ENCODE measurements at places on chromosomes 16 and 17.

- DNase-seq: peak; percentile 91
These were observed 126.9 kb downstream of the PARN start for GRCh38 chr16:14502932-14503741.

DNA sequence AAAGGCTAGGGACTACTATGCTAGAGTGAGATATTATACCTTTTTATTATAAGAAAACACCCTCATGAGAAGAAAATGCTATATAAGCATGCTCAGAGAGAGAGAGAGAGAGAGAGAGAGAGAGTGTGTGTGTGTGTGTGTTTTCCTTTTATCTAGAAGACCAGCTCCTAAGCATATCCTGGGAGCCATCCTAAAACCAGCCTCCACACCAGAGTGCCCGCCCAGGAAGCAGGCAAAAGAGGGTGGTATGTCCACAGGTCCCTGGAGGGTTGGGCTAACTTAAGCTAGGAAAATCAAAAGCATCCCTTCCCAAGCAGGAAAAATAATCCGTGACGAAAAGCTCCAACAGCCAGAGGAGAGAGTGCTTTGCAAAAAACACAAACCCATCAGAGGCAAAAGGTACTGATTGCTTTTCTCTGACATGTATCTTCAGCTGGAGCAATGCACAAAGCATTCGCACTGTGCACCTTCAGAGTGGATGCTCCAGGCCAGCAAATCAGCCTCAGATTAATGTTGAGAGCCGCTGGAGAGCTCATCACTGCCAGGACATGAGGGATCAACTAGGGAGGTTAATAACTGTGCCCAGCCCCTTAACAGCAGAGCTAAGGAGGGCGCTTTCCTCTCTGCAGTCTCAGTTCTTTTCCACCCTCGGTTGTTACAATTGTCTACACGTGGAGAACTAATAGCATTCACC is 125.1 kb downstream of the SLC39A11 start:
- no peak for DNase-seq

DNA sequence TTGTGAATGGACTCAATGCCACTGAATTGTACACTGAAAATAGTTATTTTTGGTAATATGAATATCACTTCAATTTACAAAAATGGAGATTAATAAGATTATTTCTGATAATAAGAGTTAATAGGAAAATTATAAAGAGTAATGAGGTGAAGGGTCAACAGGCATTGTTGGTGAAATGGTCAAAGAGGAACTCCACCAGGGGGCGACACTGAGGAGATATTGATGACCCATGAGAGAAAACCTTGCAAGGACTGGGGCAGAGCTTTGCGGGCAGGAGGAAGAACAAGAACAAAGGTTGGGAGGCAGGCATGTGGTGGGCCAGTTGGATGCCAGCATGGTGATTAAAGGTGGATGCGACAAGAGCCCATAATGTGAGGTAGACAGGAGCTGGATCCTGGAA is 74.0 kb upstream of the XYLT1 start:
- no peak for DNase-seq

DNA sequence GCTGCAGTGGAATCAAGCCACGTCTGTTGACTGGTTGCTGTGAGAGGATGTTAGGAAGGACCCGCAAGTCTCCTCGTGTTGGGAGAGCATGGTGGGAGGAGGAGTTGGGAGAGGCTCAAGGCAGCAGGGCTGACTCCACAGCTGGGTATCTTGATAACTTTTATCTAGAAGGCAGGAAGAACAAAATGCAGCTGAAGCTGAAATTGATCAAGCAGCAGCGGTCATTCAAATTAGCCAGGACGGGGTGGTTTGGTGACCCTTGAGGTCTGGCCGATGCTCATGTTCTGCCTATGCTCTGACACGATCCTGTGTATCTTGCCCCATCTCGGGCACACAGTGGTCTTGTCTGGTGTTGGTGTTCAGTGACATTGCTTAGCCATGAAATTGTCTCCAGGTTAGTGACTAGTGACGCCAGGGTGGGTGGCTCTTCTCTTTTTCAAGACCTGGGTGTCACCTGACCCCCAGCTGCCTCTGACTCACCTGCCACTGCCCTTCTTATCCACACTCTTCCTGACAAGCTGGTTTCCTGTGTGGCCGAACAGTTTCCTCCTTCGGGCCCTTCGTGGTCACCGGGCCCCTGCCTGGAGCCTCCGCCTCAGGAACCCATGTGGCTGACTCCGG is 19.1 kb downstream of the NPTX1 start:
- DNase-seq: no peak

- DNase-seq: no peak
These were observed 11.9 kb downstream of the CES3 start for GRCh38 chr16:66972983-66973382.

DNA sequence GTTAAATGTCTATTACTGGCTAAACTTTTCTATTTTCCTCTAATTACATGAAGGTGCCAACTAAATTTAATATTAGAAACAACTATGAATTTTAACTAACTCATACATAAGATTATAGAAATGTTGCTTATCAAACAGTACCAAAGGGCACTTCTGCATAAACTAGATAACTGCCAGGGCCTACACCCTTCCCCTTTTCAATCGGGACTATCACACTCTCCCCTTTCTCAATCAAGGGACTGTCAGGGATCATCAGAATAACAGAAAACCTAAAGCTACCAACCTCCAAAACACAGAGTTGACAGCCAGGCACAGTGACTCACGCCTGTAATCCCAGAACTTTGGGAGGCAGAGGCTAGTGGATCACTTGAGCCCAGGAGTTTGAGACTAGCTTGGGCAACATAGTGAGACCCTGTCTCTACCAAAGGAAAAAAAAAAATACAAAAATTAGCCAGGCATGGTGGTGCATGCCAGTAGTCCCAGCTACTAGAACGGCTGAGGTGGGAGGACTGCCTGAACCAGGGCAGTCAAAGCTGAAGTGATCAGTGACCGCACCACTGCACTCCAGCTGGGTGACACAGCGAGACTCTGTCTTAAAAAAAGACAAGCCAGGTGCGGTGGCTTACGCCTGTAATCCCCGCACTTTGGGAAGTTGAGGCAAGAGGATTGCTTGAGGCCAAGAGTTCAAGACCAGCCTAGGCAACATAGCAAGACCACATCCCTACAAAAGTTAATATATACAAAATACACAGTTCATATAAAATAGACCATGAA is 3.2 kb upstream of the PHLPP2 start:
- no peak for DNase-seq

DNA sequence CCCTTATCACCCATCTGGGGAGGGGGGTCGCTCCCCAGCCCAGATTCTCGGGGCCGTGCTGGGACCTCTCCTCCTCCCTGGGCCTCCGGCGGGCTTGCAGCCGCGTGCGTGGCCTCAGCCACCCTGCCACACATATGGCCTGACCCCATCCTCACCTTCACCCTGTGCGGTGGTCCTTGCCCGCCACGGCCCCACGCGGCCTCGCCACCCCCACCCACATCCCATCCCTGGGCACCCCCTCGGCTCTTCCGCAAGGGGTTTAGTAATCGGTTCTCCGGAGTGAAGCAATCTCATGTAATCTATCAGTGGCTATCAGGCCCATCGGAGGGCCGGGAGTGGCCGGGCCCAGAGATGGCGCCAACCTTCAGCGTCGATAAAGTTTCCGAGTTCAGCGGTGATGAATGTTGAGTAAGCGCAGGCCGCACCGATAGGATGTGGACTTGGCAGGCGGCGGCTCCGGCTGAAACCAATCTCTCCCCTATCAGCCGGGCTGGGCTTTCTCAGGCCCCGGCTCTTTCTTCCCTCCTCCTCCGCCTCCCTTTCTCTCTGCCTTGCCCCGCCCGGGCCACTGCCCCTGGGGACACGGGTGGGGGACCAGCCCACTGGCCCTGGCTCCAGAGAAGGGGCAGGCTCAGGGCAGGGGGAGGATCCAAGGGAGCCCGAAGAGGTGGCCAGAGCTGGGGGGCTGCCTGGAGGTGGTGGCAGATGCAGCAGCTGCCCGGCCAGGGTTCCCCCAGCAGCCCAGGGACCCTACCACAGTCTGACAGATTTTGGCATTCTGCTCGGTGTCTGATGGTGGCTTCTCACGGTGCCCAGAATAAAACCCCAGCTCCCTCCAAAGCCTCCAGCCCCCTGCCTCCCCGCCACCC is 20.8 kb downstream of the ZFPM1 start:
- no peak for DNase-seq

DNA sequence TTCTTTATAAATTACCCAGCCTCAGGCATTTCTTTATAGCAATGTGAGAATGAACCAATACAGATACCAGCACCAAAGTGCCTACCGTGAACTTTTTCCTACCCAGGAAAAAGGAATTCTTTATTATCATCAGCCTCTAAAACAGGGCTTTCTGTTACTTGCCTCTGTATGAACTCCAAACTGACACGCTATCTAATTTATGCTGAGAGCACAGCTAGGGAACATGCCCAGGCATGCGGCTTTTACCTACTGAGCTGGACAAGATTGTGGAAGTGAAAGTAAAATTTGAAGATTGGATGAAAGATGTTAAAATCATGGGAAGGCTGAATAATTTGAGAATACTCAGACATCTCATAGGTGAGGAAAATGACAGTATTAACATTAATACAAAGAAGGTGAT is 24.4 kb upstream of the ADCY9 start:
- DNase-seq: no peak

- DNase-seq: no peak
These were observed 11.2 kb downstream of the PDZD9 start for GRCh38 chr16:21989751-21990150.

DNA sequence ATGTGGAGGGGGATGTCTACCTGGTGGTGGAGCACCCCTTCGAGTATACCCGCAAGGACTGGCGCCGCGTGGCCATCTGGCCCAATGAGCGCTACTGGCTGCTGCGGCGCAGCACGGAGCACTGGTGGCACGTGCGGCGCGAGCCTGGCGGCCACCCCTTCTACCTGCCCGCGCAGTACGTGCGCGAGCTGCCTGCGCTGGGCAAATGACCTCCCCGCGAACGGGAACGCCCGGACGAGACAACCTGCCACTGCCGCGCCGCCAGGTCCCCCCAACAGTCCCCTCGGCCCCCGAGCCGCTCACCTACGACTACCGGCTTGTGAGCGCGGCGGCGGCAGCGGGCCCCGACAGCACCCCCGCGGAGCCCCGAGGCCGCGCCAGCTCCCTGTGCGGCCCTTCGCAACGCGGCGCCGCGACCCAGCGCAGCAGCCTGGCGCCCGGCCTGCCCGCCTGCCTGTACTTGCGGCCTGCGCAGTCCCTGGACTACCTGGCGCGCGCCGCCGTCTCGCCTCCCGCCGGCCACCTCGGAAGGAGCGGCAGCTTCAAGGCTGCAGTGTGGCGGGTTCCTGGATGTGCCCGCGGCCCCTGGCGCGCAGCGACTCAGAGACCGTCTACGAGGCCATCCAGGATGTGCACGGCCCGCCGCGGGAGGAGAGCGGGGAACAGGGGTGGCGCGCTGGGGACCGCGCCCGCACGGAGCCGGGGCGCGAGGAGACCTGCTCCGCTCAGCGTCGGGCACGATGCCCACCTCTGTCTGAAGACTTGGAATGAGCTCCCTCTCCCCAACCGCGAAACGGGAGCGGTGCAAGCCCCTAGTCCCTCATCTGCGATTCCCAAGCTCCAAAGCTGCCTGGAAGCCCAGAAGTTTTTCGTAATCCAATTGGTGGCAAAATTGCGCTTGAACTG is 48.7 kb upstream of the AMZ2 start:
- DNase-seq: no peak

DNA sequence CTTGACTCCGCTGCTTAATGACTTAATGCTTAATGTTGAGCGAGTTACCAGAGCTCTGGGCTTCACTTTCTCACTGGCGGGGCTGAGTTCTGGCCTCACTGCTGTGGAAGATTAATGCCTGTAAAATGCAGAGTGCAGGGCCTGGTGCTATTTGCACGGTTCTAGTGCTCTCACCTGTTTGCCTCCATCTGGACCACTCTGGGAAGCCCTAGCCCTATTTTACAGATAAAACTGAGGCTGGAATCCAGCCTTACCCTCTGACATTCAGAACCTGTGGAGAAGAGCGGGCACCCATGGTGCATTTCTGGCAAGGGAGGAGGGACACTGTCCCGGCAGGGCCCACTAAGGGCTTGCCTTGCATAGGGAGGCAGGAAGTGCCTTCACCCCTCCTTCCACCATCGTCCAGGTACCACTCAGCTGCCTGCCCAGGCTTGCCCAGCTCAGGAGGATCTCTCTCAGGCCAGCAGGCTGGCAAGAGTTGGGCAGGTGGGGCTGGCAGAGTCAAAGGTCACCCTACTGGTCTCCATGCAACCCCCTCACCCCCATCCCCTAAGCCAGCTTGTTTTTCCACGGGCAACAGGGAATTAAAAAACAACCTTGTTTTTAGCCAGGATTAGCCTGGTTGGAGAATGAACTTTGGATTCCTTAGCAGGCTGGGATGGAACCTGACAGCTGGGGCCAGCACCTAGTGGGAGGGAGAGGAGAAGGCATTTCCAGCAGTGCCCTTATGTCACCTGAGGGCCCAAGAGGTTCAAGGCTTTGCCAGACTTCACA is 4.1 kb upstream of the UBALD1 start:
- no peak for DNase-seq

- DNase-seq: no peak
These were observed 30.0 kb upstream of the SKAP1 start for GRCh38 chr17:48460052-48460451.

DNA sequence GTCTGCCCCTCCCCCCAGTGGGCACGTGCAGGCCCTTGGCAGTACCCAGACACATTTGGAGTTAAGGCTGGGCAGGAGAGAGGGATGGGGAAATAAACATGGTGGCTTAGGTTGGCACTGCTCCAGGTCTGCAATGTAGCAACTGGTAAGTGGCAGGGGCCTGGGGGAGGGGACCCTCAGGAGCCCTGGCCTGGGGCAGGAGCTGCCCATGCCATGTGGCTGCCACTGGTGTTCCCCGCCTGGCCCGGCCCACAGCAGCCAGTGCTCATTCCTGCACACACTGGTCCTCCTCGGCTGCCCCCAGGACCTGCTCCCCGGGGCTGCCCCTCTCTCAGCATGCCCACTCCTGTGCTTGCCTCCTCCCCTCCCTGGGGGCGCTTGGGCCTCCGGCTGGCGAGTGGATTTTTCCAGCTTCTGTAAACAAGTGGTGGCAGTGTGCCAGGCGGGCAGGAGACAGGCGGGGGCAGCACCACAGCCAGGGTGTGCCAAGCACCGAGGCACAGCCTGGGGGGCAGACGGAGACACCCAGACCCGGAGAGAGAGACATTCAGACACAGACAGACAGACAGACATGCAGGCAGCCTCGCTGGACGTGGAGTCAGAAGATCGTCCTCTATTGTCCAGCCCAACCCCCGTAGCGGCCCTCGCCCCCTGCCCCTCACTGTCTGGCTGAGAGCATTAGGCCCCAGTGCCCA is 9.4 kb downstream of the THRA start:
- DNase-seq: no peak

- DNase-seq: no peak
These were observed 9.1 kb downstream of the TP53I13 start for GRCh38 chr17:29577385-29578211.

- DNase-seq: peak; percentile 27
These were observed 50.5 kb downstream of the GPR139 start for GRCh38 chr16:20023190-20023589.

- no peak for DNase-seq
These were observed 14.7 kb upstream of the MPRIP start for GRCh38 chr17:17027442-17028058.

- DNase-seq: no peak
These were observed 22.6 kb downstream of the SLC25A10 start for GRCh38 chr17:81734405-81735263.

GRCh38 chr16:63530974-63531373 is 1494.7 kb upstream of the CDH8 start:
- no peak for DNase-seq
